ENCODE measurements at places on chromosomes 6 and 20.

DNA sequence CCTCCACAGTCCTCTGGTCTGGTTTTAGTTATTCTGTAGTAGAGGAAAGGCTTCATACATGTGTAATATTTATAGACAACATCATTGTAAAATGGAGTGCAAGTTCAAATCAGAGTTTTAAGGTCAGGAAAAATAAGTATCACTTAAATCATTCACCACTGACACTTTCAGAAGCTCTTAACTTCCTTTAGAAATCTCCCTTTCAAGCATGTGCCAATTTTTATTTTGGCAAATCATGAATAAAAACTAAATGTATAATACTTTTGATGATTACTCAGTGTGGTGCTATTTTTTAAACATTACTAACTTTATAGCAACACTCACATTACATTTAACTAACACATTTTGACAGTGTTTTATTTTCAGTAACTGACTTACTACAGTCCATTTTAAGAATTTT, 112.2 kb downstream of the OGFRL1 start:
- H3K27ac ChIP-seq = no peak overlapping the region
- no peaks in the 10 kb centered on the region for H3K4me1 ChIP-seq
- H3K27me3 ChIP-seq = no peaks in the 10 kb centered on the region
- DNase-seq = no peak

DNA sequence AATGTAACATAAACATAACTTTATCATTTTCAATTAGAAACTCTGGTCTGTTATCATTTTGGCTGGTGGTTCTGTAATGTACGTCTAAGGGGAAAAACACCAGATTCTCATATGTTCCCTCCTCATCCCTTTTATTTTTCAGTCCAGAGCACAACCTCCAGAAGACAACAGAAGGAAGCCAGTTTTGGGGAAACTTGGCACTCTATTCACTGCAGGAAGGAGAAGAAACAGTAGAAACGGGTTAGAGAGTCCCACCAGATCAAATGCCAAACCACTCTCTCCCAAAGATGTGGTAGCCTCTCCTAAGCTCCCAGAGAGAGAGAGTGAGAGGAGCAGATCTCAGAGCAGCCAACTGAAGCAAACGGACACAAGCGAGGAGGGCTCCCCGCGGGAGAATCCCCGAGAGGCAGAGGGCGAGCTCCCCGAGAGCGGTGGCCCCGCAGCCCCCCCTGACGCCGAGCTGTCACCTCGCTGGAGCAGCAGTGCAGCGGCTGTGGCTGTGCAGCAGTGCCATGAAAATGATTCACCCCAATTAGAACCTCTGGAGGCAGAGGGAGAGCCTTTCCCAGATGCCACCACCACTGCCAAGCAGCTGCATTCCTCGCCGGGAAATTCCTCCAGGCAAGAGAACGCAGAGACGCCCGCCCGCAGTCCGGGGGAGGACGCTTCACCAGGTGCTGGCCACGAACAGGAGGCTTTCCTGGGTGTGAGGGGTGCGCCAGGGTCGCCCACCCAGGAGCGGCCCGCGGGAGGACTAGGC, 117.8 kb downstream of the RTN4IP1 start:
- H3K27me3 ChIP-seq = no peaks in the 10 kb centered on the region
- H3K4me3 ChIP-seq = peak overlapping the region; percentile 92
- H3K36me3 ChIP-seq = peaks cover 11% of the 10 kb centered on the region
- peaks cover 23% of the 10 kb centered on the region for H3K4me1 ChIP-seq
- no peak for DNase-seq

- H3K27me3 ChIP-seq = no peaks in the 10 kb centered on the region
- H3K27ac ChIP-seq = no peak overlapping the region
- no peak overlapping the region for H3K4me3 ChIP-seq
- DNase-seq = no peak
- no peaks in the 10 kb centered on the region for H3K36me3 ChIP-seq
- H3K4me1 ChIP-seq = no peaks in the 10 kb centered on the region
Observed at GRCh38 chr6:112997421-112998085, 650.4 kb downstream of the RFPL4B start.

DNA sequence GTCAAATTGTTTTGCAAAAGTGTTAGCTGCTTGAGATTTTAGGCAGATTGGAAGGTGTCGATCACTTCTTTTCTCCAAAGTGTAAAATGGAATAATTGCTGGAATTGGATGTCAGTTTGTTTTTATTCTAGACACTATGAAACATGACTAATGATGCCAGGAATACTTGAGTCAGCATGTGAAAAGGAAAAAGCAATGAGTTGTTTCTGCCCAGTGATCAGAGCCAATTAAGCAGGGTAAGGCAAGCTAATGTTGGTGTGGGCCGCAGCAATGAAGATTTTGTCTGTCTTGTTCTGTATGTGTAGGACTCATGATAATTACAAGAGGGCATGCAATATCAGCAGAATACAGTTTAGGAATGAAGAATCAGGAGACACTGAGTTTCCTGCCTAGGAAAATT, 110.3 kb downstream of the CARMIL1 start:
- no peak for DNase-seq
- no peaks in the 10 kb centered on the region for H3K27me3 ChIP-seq
- H3K36me3 ChIP-seq = no peaks in the 10 kb centered on the region
- H3K4me1 ChIP-seq = no peaks in the 10 kb centered on the region

- H3K27ac ChIP-seq = no peak overlapping the region
- H3K36me3 ChIP-seq = no peaks in the 10 kb centered on the region
- H3K27me3 ChIP-seq = no peaks in the 10 kb centered on the region
- no peaks in the 10 kb centered on the region for H3K4me1 ChIP-seq
Observed at GRCh38 chr6:133306931-133307330, 65.8 kb downstream of the EYA4 start.

DNA sequence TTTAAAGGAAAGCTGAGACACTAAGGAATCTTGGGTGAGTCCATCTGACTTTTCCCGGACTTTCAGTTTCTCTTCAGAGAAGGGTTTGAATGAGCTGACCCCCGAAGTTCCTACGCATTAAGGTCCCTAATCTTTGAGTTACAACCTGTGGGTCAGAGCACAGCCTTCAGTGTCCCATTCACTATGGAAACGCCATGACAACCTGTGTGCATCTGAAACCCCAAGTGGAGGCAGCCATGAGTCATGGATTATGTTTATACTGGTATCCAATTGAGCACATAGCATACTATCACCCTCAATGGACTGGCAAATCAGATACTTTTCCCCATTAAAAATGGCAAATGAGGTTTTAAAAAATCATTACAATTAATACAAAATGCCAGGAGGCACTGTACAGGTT, 11.4 kb downstream of the MYLK4 start:
- H3K4me3 ChIP-seq = no peak overlapping the region
- no peak overlapping the region for H3K27ac ChIP-seq
- H3K36me3 ChIP-seq = no peaks in the 10 kb centered on the region
- DNase-seq = no peak
- no peaks in the 10 kb centered on the region for H3K4me1 ChIP-seq

GRCh38 chr6:63904650-63905248, 269.1 kb downstream of the PHF3 start:
- H3K27me3 ChIP-seq = no peaks in the 10 kb centered on the region
- H3K36me3 ChIP-seq = no peaks in the 10 kb centered on the region
- no peaks in the 10 kb centered on the region for H3K4me1 ChIP-seq
- no peak overlapping the region for H3K27ac ChIP-seq
- DNase-seq = no peak
- no peak overlapping the region for H3K4me3 ChIP-seq

DNA sequence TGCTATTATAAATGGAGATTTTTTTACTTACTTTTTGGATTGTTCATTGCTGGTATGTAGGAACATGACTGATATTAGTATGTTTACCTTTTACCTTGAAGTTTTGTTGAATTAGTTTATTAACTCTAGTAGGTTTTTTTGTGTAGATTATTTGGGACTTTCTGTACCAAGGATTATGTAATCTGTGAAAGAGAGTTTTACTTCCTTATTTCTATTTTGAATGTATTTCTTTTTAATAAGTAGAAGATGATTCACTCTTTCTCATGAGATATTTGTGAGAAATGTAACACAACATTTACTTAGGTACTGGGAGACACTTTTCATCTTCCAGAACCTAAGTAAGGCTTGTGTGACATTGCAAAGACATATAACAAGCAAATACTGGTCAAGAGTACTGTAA, 473.9 kb upstream of the HS3ST5 start:
- H3K4me1 ChIP-seq = no peaks in the 10 kb centered on the region
- no peaks in the 10 kb centered on the region for H3K36me3 ChIP-seq
- no peaks in the 10 kb centered on the region for H3K27me3 ChIP-seq
- H3K27ac ChIP-seq = no peak overlapping the region
- no peak overlapping the region for H3K4me3 ChIP-seq
- DNase-seq = no peak

- H3K4me1 ChIP-seq = peaks cover 38% of the 10 kb centered on the region
- H3K4me3 ChIP-seq = peak within 1 kb of the TSS; percentile 44
- no peaks in the 10 kb centered on the region for H3K27me3 ChIP-seq
- peak within 1 kb of the TSS; percentile 83 for H3K27ac ChIP-seq
- peak; percentile 90 for DNase-seq
Observed at GRCh38 chr6:158649289-158650143, at the start of gene SYTL3. Gene SYTL3 (plus strand): TSS chr6:158650054. CDS start chr6:158663269, 13,215 bp downstream.

GRCh38 chr20:44336086-44336485, 757 bp upstream of the R3HDML start:
- no peaks in the 10 kb centered on the region for H3K27me3 ChIP-seq
- DNase-seq = no peak
- H3K4me1 ChIP-seq = no peaks in the 10 kb centered on the region
- no peak overlapping the region for H3K4me3 ChIP-seq
- no peaks in the 10 kb centered on the region for H3K36me3 ChIP-seq
- no peak overlapping the region for H3K27ac ChIP-seq

DNA sequence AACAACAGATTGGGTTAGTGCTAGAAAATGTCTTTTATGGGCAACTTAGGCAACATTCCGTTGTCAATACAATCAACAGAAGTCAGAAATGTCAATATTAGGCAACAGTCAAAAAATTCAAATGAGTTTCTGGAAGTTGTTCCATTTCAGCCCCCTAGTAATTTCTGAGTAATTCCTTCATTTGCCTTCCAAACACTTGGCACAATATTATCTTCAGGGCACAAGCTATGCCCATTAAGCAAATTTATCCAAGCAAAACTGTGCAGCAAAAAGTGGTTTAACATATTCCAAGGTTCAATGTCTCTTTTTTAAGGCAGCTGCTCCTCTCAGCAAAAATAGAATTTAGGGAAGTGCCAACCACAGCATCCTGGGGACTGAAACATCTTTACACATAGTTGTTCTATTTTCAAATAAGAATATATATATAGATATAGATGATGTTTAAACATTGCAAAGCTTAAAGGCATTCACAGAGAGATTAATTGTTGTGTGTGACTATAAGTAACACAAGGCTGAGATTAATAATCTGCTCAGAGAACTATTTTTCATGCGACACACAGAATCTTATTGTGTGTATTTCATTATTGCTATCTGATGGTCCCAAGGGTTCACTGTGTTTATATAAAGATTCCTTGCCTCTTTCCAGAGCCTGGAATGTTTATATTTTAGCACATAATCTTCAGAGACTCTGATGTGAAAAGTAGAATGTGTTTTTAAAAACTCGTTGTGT, 75.2 kb upstream of the ADTRP start:
- no peaks in the 10 kb centered on the region for H3K27me3 ChIP-seq
- no peaks in the 10 kb centered on the region for H3K36me3 ChIP-seq
- H3K4me3 ChIP-seq = no peak overlapping the region
- no peak overlapping the region for H3K27ac ChIP-seq
- H3K4me1 ChIP-seq = no peaks in the 10 kb centered on the region

DNA sequence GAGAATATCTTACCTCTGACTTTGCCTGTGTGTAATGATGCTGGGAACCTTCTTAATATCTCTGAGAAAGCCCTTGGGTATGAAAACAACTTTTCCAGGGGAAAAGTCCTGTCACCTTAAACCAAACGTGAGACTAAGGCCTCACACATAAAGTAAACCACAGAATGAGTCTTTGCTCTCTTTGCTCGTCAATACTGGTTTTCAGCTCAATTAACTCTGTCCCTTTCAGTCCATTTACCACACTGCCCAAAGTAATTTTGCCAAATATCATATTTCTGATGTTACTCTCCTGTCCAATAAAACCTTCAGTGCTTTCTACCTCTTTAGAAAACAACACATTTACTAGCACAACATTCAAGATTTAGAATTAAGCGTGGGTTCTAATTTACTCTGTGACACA, 100.5 kb upstream of the HMGCLL1 start:
- no peak overlapping the region for H3K27ac ChIP-seq
- H3K4me3 ChIP-seq = no peak overlapping the region

- no peak for DNase-seq
- no peaks in the 10 kb centered on the region for H3K27me3 ChIP-seq
- no peaks in the 10 kb centered on the region for H3K36me3 ChIP-seq
- H3K27ac ChIP-seq = no peak overlapping the region
Observed at GRCh38 chr6:22975079-22975478, 405.7 kb downstream of the HDGFL1 start.

GRCh38 chr6:7424967-7425807, 35.6 kb downstream of the RIOK1 start:
- H3K4me3 ChIP-seq = no peak overlapping the region
- H3K36me3 ChIP-seq = no peaks in the 10 kb centered on the region
- H3K27ac ChIP-seq = no peak overlapping the region
- H3K27me3 ChIP-seq = no peaks in the 10 kb centered on the region
- no peak for DNase-seq

DNA sequence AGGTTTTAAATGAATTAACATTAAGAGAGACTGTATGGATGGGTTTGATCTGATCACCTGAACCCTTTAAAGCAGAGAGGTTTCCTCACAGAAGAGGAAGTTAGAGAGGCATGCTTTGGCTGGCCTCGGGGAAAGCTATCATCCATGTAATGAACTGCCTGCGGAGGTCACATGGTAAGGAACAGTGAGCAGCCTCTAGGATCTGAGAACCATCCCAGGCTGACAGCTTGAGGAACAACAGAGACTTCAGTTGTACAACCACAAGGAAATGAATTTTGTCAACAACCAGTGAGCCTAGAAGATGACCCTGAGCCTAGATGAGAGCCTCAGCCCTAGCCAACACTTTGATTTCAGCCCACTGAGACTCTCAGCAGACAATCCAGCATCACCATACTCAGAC, 2.9 kb upstream of the COL21A1 start:
- H3K27me3 ChIP-seq = no peaks in the 10 kb centered on the region
- DNase-seq = no peak
- no peaks in the 10 kb centered on the region for H3K36me3 ChIP-seq
- H3K4me1 ChIP-seq = no peaks in the 10 kb centered on the region
- H3K27ac ChIP-seq = no peak overlapping the region
- no peak overlapping the region for H3K4me3 ChIP-seq

DNA sequence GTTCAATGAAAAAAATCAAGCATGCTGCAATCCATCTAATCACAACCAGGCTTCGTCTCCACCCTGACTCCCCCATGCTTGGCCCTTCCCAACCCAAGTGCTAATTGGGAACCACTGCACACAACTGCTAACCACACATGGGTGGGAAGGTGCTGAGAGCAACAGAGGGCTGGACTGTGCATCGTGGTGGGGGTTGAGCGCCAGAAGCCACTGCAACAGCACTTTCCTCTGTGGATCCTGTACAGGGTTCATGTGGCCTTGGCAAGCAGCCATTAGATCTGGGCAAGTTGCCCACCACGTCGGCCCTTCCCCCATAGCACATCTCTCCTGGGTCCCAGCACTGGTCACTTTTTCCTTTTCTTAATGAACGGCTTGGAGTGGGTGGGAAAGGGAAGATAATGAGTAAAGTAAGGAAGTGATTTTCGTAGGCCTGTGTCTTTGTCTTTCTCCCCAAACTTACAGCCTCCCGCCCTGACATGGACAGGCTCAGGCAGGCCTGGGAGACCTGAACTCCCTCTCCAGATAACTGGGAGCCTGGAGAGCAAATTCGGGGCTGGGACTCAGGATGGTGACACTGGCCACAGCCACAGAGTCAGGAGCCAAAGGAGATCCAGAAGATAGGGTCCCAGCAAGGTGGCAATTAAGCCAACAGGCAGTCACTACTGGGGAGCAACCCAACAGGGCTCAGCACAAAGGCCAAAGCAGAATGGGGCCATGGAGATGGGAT, 34.4 kb upstream of the MRPS10 start:
- no peaks in the 10 kb centered on the region for H3K27me3 ChIP-seq
- no peak overlapping the region for H3K27ac ChIP-seq
- no peaks in the 10 kb centered on the region for H3K4me1 ChIP-seq
- DNase-seq = no peak
- H3K36me3 ChIP-seq = peaks cover 26% of the 10 kb centered on the region
